ENCODE measurements at places on chromosomes 5 and 9.

DNA sequence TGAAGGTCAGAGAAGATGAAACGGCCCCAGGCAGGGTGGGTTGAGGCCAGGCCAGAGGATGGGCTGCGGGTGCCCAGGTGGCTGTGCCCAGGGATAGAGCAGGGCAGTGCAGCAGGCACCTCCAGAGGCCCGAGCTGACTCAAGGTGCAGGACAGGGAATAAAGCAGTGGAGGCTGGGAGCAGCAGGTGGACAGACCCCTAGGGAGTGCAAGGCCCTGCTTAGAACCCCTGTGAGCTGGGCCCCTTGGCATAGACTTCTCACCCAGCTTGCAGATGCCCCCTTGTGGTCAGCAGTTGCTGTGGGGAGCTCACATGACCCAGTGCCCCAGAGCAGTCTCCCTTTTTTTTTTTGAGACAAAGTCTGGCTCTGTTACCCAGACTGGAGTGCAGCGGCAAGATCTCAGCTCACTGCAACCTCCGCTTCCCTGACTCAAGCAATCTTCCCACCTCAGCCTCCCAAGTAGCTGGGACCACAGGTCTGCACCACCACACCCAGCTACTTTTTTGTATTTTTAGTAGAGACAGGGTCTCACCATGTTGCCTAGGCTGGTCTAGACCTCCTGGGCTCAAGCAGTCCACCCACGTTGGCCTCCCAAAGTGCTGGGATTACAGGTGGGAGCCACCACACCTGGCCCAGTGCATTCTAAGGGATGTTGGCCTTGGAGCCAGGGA lies 118.8 kb downstream of the WNK2 start:
- DNase-seq, result peak; percentile 71

DNA sequence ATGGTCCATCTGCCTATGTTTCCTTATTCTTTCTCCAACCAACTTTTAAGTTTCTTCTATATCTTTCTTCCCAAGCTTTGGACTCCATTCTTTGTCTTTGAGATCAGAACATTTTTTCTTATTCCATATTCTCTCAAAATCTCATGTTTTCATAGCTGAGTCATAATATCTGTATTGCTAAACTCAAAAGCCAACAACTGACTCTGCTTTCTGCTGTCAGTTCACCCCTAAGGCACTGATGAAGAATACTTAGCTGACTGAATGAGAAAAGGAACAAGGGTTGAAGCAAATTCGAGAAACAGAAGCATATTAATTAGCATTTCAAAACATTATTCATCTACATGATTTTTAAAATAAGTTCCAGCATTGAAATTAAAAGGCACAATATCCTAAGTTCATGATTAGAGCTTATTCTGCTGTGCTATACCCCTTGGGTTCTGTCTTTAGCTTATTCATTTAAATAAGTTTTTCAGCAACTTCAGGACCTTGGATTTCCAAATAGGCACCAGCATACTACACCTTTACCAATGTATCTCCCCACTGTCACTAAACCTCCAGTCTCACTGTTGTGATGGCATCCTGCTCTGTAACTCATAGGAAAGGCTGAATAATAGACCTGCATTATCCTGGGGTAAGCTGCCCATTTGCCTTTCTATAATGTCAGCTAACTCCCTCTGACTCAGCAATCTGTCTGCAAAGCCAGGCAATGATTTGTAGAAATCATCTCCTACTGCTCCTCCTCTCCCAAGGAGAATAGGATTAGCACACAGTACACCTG lies 49.9 kb upstream of the C5orf46 start:
- no peak for DNase-seq

DNA sequence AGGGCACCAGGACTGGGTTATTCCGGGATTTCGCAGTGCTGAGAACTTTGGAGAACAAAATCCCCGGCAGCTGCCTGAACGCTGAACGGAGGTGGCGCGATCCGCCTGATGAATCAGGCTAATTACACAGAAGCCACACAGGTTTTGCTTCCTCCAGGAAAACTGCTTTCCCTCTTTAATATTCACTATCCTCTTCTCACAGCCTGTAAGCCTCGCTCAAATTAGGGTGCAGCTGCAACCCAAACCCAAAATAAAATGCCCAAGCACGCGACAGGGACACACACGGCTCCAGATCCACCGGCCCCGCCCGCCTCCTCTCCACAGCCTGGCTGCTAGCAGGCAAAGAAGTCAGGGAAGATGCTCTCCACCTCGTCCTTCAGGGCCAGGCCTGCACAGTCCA lies 6.0 kb downstream of the SOHLH1 start:
- DNase-seq, result no peak

GRCh38 chr5:62608529-62609511 lies 30.2 kb downstream of the LRRC70 start:
- no peak for DNase-seq

GRCh38 chr5:60972231-60972630 lies 27.2 kb downstream of the NDUFAF2 start:
- DNase-seq, result peak; percentile 66

GRCh38 chr9:34866614-34867013 lies 91.5 kb upstream of the PHF24 start:
- DNase-seq, result no peak

DNA sequence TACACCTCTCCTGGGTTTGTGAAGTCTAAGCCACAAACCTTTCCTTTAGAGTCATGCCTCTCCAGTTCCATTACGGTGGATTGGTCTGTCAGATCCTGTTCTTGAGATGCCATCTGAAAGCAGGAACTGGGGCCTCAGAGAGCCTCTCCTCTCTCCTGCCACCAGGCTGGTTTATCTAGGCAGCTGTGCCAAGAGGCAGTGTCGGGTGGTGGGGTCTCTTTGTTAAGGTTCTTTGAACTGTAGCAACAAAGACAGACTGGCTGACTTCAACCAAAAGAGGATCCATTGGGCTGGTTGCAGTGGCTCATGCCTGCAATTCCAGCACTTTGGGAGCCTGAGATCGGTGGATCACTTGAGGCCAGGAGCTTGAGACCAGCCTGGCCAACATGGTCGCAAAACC lies 66.0 kb upstream of the ANGPTL2 start:
- DNase-seq, result no peak

GRCh38 chr5:97002983-97003382 lies 67.1 kb downstream of the LNPEP start:
- DNase-seq, result no peak

DNA sequence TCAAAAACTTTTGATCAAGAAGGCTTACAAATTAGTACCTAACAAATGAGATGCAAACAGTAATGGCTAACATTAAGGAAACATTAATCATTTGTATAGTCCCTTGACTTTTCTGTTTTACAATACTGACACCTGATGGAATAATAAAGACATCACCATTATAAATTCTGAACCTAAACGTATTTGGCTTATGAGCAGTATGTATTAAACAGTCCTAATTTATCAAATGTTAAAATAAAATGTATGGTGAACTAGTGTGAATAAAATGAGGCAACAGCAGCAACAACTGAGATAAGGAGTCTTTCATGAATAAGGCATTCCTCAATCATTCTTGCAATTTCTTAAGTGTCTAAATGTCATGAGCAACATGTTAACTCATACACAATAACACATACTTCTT lies 6.0 kb downstream of the PUM3 start:
- DNase-seq, result no peak

GRCh38 chr9:100084128-100084453 lies 14.7 kb downstream of the ERP44 start:
- no peak for DNase-seq

- DNase-seq, result no peak
Measured at GRCh38 chr5:68374796-68375518, 159.4 kb downstream of the PIK3R1 start.

- DNase-seq, result no peak
Measured at GRCh38 chr5:881551-881935, 11.1 kb downstream of the BRD9 start.

DNA sequence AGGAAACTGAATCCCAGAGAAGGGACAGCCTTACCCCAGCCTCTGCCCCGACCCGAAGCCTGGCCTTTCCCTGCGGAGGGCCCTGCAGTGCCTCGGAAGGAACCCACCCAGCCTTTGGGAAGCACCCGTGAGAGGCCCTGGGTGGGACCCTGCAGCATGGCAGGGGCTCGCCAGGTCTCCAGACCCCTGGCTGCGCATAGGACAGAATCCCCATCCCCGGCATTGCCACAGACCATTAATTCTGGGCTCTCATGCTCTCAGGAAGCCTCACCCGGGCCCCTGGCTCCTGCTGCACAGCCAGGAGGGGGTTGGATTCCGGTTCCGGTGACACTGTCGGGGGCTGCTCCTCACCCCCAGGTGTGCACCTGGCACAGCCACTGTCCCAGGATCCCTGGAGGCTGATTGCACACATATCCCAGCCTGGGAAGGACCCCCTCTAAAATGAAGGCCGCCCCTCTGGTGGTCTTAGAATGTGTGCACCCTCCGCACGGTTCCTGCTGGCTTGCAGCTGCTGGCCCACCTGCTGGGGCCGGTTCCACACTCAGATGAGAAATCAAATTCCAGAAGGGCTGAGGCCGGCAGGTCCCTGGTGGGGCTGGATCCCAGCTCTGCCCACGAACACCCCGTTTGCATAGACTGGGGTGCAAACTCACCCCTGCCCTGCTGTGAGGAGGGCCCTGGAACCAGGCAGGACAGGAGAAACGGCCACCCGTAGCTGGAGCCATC lies 4.7 kb downstream of the EGFL7 start:
- DNase-seq, result no peak

GRCh38 chr5:74497706-74498105 lies 142.8 kb downstream of the ENC1 start:
- DNase-seq, result no peak

- peak; percentile 71 for DNase-seq
Measured at GRCh38 chr5:154202379-154203260, 12.1 kb downstream of the GALNT10 start.

- DNase-seq, result no peak
Measured at GRCh38 chr5:127980843-127981242, 102.7 kb upstream of the SLC12A2 start.

DNA sequence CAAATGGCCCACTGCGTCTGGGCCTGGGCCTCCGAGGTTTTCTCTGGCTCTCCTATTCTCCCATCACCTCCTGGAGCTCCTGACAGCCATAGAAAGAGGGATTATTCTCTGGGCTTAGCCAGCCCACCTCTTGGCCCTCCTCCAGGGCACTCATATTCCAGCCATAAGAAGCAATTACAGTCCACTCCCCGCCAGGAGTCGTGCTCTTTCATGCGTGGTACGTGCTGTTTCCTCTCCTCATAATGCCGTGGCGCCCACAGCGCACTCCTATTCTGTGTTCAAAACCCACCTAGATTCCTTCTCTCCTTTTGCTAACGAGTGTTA lies 240.8 kb upstream of the ZNF462 start:
- DNase-seq, result no peak

DNA sequence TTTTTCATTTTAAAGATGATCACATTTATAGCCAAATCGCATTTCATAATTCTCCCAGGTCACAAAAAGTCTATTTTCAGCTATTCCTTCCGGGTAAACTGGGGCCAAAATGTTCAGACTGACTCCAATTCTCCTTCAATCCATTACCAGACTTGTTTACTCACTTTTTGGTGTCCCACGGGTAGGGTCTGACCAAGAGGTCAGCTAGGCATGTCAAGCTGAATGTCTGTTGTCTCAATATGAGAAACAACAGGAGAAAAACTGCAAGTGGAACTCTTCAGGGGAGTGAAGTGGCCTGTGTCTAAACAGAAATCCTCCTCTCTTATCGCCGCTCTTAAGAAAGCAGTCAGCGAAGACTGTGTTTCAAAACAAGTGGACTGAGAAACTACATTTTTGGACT lies 171.3 kb downstream of the APBA1 start:
- no peak for DNase-seq

DNA sequence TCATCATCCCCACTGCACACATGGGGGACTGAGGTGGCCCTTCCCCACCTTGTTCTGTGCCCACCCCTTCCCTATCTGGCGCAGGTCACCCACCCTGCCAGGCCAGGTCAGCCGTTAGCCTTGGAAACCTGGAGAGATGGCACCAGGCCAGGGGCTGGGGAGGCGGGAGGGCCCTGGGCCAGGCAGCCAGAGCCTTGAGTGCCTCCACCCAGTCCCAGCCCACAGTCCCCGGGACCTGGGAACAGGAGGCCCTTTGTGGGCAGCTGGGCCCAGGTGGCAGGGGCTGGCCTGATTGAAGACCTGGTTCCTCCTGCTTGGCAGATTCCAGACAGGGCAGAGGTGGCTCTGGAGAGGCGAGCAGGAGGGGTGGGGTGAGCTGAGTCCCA lies 70.6 kb downstream of the LRSAM1 start:
- no peak for DNase-seq

- DNase-seq, result no peak
Measured at GRCh38 chr5:10622810-10623209, 58.9 kb downstream of the ANKRD33B start.

GRCh38 chr9:109181284-109181683 lies 14.2 kb upstream of the FRRS1L start:
- DNase-seq, result peak; percentile 60

DNA sequence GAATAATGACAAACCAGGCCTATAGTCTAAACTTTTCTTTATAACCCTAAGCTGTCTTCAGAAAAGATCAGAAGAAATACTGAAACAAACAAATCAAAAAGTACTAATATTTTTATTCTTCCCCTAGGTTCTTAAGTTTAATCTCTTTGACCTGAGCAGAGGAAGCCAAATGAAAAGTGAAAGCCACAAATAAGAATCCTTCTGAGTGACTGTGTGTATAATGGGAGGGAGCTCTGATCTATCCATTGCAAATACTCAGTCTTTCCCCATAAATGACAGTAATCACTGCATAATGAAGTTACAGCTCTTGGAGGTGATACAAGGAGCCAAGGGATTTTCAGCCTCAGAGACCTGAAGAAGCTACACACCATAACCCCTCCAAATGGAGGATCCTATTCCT lies 126.9 kb upstream of the ATP10B start:
- no peak for DNase-seq

- DNase-seq, result no peak
Measured at GRCh38 chr9:71758785-71759184, 9.5 kb downstream of the CEMIP2 start.

- no peak for DNase-seq
Measured at GRCh38 chr5:143177263-143177983, 226.1 kb downstream of the NR3C1 start.

- no peak for DNase-seq
Measured at GRCh38 chr5:94362857-94363256, 255.5 kb downstream of the KIAA0825 start.

- no peak for DNase-seq
Measured at GRCh38 chr5:89293810-89294209, 410.8 kb upstream of the MEF2C start.

DNA sequence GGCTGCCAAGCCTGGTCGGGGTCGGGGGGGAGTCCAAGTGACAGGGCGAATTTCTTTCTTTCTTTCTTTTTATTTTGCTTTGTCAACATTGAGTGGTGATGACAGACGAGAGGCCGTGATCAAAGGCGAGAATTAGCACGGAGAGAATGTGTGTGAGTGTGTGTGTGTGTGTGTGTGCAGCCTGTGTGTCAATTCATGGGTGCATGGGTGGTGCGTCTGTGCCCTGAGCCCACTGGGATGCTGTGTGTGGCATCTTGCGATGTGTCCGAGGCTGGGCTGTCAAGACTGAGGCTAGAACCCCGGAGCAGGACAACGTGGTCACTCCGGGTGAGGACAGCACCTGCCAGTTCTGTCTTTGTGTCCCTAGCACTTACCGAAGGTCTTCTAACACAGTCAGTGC lies 4.7 kb upstream of the FIBCD1 start:
- no peak for DNase-seq

- no peak for DNase-seq
Measured at GRCh38 chr5:5374009-5374715, 48.3 kb upstream of the ICE1 start.

GRCh38 chr5:153816870-153817269 lies 221.8 kb downstream of the FAM114A2 start:
- no peak for DNase-seq

Data from stimulated activated CD4-positive, alpha-beta T cell treated with anti-CD3 and anti-CD28 coated beads, Interleukin-15, amount 100 ng/mL, for 24 hours (primary cell).